ENCODE measurements at places on chromosomes 4 and X.

DNA sequence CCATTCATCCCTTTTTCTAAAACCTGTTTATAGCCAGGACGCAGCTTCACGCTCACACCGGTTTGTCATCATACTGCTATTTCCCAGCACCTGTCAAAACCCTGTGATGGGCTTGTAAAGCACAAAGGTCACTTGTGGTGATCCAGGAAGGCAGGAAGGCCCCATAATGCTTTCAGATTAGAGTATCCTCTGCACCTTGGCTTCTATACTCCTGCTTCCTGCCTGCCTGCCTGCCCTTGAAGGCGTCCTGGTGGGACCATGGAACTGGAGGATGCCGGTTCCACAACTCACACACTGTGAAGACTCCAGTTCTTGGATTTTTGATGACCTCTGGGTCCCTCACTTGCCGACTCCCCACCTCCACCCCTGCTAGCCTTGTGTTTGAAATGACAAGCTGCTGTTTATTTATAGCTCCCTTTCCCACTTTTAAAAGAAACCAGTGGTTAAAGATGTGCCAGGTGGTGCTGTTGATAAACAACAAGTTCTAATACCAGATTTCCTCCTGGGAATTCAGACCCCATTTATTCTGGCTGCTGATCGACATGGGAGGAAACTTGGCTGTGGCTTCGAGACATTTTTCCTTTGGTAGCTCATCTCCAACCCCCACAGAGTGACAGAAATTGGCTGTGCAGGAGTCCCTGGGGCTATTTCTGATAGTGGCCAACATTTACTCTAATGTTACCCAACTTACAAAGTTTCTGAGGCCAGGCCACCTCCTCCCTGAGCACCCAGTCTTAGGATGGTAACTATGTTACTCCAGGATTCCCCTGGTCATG is 211.5 kb downstream of the KDR start:
- DNase-seq: peak; percentile 62

DNA sequence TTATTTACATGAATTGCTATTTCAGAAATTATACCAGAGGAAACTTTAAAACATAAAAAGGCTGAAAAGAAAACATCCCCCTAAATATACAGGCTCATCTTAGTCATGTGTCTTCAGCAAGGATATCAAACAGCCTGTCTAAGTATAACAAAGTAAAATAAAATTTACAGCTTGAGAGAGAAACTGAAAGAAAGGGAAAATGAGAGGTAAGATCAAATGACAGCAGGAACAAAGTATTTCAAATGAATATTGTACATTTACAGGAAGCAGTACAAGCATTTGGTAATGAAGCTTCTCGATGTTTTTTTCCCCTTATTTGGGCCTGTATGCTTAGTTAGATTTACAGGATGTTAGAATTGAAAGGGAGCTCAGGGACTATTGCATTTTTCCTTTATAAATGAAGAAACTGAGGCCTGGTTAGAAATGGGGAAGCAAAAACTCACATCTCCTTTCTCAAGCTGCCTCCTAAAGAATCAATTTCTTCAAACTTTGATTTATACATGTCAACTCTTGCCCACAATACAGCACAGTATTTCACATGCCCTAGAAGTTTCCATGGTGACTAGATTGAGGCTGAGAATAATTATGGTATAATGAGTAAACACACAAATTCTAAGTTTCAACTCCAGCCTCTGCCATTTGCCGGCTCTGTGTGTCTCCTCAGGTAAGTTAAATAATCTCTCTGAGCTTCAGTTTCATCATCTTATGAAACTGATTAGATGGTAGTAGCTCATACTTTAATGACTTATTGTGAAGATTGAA is 29.3 kb downstream of the DAPP1 start:
- no peak for DNase-seq

DNA sequence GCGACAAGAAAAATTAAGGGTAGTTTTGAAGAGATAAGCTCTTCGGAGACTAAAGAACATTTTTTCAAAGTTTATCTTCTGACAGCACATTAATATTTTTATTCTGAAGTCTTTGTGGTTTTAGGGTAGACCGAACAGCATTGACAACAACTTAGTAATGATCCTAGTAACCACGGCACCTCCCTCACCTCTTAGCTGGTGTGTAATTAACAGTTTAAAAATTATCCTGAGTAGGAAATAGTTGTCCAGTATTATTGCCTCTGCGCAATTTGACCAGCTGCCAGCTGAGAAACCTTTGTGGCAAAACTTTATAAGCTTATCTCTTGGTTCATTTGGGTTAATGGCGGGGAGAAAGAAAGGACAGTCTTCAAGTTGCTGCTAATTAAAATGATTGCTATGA is 213.6 kb downstream of the CBLL2 start:
- DNase-seq: no peak

DNA sequence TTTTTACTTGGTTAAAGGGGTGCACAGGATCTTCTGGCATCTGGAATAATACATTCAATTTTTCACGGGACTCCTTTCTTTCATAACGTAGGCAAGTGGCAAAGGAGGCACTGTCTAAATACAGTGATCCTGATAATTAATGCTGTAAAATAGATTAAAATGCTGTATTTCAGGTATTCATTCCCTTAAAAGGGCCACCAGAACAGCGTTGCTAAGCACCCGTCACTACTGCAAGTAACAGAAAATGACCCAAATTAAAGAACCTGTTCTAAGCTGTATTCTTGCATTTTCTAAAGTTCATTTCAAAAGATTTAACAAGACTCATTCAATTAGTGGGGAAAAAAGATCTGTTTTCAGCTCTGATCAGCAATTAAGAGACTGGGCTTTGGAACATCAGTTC is 208.2 kb downstream of the TENM3 start:
- DNase-seq: no peak

- DNase-seq: no peak
Measured at GRCh38 chr4:176009254-176009653, 56.4 kb upstream of the WDR17 start.

DNA sequence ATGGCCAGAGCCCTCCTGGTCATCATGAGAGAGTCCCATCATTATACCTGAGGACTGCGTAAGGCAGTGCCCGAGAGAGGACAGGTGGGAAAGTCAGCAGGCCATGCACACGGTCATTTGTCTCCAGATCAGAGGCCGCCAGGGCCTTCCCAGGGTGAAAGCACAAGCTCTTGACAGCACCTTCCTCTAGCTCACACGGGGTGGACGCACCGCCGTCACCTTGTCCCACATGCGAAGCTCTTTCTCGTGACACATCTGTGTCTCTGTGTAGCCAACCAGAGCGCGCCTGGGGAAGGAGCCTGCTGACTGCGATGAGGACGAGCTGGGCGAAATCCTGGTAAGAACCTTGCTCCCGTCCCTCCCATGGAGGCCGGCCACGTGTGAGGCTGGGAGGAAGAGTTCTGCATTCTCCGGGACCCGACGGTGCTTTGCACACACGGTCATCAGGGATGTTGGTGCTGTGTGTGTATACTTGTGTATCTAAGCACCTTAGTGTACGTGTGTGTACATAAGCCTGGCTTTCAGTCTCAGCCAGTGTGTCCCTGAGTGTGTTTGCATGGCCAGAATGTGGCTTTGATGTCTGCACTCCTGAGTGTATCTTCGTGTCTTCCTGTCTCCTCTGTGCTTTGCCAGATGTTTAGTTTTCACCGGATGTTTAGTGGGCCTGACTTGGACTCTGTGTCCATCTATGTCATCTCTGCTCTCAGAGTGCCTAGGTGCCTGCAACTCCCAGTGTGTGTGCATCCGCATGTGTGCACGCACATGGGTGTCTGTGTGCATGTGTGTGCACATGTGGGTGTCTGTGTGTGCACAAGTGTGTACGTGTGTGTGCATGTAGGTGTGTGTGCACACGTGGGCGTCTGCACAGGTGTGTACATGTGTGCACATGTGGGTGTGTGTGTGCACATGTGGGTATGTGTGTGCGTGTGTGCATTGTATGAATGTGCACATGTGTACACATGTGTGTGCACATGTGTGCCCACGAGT is 15.1 kb downstream of the ATP5ME start:
- DNase-seq: no peak

- peak; percentile 36 for DNase-seq
Measured at GRCh38 chr4:54659313-54659712, 1.6 kb downstream of the KIT start.

DNA sequence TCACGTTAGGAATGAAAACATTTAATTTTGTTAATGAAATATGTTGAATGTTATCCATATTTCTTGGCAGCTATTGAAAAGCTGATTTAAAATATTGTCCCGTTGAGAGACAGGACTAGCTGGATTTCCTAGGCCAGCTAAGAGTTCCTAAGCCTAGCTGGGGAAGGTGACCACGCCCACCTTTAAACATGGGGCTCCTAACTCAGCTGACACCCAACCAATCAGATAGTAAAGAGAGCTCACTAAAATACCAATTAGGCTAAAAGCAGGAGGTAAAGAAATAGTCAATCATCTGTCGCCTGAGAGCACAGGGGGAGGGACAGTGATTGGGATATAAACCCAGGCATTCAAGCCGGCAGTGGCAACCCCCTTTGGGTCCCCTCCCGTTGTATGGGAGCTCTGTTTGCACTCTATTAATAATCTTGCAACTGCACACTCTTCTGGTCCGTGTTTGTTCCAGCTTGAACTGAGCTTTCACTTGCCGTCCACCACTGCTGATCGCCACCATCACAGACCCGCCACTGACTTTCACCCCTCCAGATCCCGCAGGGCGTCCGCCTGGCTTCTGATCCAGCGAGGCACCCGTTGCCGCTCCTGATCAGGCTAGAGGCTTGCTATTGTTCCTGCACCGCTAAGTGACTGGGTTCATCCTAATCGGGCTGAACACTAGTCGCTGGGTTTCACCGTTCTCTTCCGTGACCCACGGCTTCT is 308.9 kb downstream of the GLUD2 start:
- DNase-seq: no peak

DNA sequence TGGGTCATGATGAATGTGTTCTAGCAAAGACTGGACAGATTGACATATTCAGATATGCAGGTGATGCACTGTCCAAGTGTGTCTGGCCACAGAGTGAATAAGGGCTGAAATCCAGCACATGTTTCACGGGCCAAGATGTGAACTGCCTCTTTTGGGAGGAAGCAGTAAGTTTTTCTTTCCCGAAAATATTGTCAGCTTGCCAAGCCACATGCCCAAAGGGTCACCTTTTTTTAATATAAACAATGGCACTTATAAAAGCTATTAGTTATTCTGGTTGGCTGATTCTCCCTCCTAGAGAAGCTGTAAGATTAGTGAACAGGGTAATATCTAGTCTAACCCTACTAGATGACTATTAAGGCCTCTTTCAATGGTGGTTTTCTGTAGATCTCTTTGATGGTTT is 1.5 kb upstream of the EDNRA start:
- DNase-seq: no peak

DNA sequence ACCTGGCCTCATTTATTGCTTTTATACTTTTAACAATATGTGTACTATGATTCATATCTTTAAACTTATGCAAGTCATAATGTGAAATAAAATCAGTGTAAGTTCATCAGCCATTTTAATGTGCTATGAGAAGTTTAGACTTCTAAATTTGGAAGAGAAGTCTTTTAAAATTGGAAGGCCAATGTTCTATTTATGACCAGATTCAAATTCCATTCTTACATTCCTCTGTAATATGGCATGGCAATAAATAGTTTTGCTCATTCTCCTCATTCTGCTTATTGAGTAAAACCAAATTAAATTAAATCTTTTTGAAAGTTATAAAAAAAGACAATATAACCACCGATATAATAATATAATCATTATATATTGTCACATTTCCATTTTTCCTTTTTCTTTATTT is 126.2 kb downstream of the SORBS2 start:
- DNase-seq: no peak

DNA sequence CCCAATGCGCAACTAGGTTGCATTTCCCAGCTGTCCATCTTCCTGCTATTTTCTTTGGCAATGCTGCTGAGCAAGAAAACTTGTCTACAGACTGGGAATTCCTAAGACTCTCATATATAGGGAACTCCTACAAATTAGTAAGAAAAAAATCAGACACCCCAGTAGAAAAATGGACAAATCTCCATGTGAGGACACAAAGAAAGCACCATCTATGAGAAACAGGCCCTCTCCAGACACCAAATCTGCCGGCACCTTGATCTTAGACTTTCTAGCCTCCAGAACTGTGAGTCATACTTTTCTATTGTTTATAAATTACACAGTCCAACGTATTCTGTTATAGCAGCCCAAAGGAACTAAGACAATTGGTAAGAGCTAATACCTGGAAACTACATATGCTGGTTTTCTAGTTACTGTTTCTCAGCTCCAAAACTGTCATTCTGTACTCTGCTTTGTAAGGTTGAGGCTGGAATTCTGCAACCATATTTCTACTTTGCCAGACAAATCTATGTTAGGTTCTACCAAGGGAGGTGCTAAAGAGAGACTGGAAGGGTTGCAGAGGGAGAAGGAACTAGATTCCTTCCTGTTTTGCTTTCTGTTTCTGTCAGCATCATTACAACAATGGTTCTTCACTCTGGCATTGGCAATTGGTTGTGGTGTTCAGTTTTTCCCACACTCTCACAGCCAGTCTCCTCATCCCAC is 35.7 kb upstream of the FAM241A start:
- DNase-seq: peak; percentile 86

- peak; percentile 13 for DNase-seq
Measured at GRCh38 chr4:71229477-71230270, 109.1 kb upstream of the SLC4A4 start.

- DNase-seq: no peak
Measured at GRCh38 chr4:34250562-34250961, 1993.8 kb downstream of the ARAP2 start.

GRCh38 chr4:170091069-170091696 is 1.4 kb upstream of the AADAT start:
- no peak for DNase-seq

DNA sequence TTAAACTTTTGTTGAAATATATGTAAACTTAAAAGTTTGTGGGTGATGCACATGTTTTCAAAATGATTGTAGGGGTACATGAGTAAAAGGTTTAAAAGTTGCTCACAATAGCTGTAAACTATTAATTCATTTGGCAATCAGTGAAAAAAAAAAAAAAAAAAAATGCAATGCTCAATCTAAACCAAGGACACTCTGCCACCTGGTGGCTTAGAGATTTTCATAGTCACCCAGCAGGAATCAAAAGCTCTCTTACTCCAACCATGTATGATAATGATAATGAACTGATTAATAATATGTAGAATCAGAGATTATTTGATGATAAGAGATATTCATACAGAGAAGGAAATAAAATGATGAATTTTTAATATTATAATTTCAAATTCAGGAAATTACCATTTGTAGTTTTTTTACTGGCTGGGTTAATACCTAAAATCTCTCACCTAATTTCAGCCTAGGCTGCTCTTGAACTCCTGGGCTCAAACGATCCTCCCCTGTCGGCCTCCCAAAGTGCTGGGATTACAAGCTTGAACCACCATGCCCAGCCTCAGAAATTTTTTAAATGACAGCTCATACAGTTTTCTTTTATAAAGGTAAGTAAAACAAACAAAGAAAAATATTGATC is 46.9 kb upstream of the SLC25A4 start:
- DNase-seq: peak; percentile 49

DNA sequence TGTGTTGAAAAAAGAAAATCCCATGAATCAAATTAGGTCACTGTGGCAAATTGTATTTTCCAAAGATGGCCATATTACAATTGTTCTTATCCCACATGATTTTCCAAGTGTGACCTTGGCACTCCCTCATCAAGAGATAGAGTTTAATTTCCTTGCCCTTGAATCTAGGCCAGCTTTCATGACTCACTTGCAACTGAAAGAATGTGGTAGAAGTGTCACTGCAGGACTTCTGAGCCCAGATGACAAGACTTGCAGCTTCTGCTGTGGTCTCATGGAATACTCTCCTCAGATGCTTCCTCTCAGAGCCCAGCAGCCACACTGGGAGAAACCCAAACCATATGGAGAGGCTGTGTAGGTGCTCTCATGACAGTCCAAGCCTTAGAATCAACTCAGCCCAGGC is 139.0 kb downstream of the ADAMTS3 start:
- DNase-seq: no peak
